ENCODE measurements at places on chromosomes 11 and 22.

GRCh38 chr22:23315341-23315917, 135.1 kb downstream of the BCR start:
- DNase-seq, result peak; percentile 25

DNA sequence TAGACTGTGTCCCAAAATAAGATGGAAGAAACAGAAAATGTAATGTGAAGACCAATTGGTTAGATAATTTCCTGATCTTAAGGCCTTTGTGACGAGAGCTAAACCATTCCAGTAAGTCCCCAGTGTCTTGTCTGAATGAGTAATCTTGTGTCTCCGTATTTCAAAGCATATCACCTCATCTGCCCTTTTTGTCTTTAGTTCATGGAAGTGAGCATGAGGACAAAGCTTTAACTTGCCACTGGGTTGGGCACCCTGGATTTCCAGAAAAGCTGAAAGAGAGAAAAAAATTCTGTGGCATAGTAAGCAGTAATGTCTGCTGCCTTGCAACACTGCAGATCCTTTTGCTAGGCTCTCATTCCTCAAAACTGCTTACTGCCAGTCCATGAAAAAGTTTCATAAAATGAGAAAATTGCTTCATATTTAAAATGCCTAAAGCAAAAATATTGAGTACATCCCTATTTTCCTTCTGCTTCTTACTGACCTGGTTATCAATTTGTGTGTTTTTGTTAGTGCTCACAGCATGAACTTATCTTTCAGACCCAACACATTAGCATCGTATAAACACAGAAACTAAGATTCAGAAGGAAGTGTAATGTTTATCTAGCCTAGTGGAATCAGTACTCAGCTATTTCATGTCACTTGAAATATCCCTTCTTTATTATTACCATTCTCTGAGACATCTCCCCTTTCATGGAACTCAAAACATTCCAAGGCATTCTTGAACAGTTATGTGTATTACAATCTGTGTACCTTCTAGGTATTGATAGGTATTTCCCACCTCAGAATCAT, 5.3 kb downstream of the CASP12 start:
- no peak for DNase-seq

GRCh38 chr11:71221821-71222220, 30.6 kb downstream of the SHANK2 start:
- no peak for DNase-seq

DNA sequence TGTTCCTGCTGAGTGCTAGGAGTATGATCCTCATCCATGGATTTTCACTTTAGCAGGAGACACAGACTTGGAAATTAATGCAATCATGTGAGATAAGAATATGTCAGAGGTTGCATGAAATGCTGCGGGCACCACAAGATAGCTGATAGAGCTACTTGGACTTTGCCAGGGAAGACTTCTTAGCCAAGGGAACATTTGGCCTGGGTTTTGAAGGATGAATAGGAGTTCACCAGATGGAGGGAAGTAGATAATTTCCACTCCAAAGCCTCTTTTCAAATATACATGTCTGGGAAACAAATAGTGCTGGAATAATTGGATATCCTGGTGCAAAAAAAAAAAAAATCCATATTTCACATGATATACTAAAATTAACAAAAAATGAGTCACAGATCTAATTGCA, 44.2 kb downstream of the MYO18B start:
- DNase-seq, result no peak

DNA sequence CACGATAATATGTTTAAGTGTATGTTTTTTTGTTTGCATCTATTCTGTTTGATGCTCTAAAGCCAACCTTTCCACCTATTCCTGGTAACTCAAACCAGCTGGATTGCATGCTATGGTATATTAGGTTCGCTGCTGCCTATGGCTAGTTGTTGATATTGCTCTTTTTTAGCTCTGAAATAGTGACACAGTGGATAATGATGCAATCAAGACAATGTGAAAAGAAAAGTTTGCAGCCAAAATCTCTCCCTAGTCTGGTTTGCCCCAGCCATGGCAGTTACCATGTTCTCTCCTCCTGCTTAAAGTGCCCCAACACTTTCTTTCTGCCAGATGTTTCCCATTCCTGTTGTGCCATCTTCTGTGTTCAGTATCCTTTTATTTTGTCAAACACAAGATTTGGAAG, 269.7 kb downstream of the DYNC2H1 start:
- no peak for DNase-seq

- DNase-seq, result no peak
Observed at GRCh38 chr22:37054600-37055365, 3.2 kb downstream of the KCTD17 start.

- DNase-seq, result no peak
Observed at GRCh38 chr11:132278801-132279574, 908.6 kb downstream of the NTM start.

GRCh38 chr11:102886999-102887398, 12.2 kb upstream of the MMP12 start:
- no peak for DNase-seq

DNA sequence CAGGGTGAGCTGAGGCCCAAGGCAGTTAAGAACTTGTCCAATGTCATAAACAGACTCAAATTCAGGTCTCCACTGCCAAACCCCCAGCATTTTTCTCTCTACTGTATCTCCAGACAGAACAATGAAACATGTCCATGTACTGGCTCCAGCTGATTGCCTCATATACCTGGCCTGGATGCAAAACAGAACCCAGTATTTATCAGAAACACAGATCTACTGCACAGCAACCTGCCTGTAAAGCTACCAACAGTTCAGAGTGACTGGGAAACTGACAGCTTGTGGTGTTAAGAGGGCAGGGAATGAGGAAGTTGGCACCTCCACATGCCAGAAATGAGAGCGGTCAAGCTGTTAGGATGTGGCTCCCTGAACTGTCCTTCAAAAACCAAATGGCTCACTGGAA, 41.6 kb downstream of the C11orf71 start:
- no peak for DNase-seq

- DNase-seq, result no peak
Observed at GRCh38 chr11:21761000-21761399, 431.9 kb upstream of the ANO5 start.

DNA sequence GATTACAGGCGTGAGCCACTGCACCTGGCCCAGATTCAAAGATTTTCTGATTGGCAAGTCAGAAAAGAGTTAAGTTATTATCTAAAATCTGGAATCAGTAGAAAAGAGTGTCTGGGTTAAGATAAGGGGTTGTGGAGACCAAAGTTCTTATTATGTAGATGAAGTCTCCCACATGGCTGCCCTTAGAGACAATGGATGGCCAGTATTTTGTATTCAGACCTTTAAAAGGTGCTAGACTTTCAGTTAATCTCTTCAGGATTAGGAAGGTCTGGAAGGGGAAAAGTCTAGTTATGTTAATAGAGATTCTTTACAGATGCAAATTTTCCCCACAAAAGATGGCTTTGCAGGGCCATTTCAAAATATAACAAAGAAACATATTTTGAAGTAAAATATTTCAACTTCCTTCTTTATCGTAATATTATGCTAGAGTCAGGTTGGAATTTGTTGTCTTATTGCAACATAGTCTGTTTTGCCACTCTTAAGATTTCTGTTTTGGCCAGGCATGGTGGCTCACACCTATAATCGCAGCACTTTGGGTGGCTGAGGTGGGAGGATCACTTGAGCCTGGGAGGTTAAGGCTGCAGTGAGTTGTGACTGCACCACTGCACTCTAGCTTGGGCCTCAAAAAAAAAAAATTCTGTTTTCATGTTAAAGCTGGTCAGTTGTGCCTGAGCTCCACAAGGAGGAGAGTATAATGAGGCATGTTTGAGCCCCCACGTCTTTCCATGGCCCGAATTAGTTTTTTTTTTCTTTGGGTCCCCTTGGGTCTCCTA, 14.0 kb downstream of the GRAMD1B start:
- no peak for DNase-seq

DNA sequence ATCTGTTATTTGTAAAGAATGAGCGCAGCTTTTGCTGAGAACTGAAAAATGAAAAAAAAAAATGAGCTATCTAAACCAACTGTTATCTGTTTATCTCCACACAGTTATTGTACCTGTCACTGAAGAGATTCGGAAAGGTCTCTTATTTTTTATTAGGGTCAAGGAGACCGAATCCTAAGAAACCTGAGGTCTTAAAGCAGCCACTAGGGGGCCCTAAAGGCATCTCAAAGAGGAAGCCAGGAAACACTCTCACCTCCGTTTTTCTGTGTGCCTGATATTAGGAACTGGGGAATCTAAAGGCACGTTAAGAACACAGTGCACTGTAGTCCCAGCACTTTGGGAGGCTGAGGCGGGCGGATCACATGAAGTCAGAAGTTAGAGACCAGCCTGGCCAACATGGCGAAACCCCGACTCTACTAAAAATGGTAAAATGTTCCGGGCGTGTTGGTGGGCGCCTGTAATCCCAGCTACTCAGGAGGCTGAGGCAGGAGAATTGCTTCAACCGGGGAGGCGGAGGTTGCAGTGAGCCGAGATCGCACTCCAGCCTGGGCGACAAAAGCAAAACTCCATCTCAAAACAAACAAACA, 3.5 kb upstream of the LARGE1 start:
- no peak for DNase-seq

GRCh38 chr22:49872347-49872746, 18.7 kb downstream of the ZBED4 start:
- DNase-seq, result no peak

- no peak for DNase-seq
Observed at GRCh38 chr22:47215851-47216250, 453.4 kb downstream of the TBC1D22A start.

GRCh38 chr22:40422558-40423309, 52.3 kb downstream of the SGSM3 start:
- DNase-seq, result no peak

- no peak for DNase-seq
Observed at GRCh38 chr11:29616611-29617010, 400.2 kb downstream of the KCNA4 start.

DNA sequence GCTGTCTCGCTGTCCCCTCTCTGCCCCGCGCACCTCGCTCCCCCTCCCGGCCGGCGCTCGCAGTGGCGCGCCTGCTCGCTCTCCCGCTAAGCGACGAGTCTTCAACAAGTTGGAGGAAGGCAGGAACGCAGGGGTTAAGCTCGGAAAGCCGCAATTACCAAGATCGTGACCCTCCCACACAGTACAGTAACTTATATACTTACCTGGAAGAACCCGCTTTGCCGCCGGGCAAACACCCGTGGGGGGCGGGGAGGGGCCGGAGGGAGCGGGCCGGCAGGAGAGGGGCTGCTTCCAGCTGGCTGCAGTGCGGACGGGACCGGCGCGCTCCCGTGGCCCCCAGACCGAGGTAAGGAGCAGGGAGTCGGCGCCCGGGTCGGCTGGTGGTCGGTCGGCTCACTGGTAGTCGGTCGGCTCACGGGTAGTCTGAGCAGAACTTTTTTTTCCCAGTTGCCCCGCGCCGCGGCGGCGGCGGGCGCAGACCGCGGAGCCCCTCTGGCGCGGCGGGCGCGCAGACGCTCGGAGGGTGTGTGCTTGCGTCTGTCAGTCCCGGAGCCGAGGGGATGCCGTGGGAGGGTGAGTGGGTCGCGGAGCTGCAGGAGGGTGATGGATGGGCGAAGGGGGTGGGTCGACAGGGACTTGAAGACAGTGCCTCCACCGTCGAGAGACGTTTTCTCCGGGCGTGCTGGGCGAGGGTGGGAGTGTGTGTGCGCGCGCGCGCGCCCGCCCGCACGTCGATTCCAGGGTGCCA, 101.2 kb upstream of the HSD17B12 start:
- no peak for DNase-seq

GRCh38 chr11:8512547-8512946, 81.5 kb downstream of the STK33 start:
- DNase-seq, result no peak

GRCh38 chr22:45629469-45630089, 42.1 kb upstream of the ATXN10 start:
- DNase-seq, result no peak

DNA sequence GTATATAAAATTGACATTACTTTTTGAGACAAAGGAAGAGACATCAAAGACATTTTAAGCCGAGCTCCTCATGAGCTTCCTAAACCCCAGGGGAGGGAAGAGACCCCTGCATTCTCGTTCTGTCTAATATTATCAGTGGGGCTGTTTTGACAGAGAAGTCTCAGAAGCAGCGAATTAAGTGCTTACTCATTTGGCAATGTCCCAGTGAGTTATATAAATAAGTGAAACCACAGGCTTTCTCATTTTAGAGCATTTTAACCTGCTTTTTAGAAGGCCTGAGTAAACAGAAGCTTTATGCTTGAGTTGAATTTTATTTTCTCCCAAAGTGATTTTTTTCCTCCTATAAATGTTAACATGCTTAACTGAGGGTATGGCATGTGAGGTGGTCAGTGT, 23.2 kb upstream of the C1QTNF4 start:
- no peak for DNase-seq

DNA sequence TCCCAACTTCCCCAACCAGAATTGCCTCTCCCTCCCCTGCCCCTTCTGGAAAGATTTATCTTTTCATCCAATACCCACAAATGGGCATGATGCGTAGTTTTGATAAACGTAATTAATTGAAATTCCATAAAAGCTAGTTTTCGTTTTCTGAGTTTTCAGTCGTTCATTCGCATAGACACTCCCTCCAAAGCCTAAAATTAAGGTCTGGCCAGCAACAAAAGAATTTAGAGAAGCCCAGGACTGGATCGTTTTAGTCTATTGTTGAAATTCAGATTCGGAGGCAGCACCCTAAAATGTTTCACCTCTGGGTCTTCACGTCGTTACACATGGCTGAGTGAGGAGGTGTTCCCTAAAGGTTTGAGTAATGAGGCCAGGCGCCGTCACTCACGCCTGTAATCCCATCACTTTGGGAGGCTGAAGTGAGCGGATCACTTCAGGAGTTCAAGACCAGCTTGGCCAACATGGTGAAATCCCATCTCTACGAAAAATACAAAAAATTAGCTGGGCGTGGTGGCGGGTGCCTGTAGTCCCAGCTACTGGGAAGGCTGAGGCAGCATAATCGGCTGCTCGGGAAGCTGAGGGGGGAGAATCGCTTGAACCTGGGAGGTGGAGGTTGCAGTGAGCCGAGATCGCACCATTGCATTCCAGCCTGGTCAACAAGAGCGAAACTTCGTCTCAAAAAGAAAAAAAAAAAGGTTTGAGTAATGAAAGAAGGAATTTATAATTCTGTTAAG, 589 bp upstream of the NDUFC2 start:
- no peak for DNase-seq

GRCh38 chr11:117170210-117170609, 8.3 kb upstream of the SIDT2 start:
- DNase-seq, result no peak

- no peak for DNase-seq
Observed at GRCh38 chr22:37300551-37301017, 18.3 kb downstream of the CYTH4 start.

DNA sequence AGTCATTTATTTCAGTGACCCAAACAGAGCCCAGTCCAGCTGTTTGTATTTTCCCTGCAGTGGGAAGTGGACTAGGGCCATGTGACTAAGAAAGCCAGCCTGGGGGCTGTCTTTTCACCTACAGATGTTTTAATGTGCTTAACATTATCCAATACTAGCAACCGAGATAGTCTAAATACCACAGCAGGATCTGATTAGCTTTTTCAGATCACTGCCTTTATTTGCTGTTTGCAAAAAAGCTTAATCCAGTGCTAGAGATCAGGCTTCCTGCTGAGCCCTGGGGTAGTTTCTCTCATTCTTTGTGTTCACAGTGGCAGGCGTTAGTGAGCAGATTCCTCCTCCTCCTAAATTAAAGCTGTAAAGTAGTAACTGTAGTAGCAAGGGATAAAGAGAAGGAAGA, 35.0 kb downstream of the ZC3H12C start:
- DNase-seq, result no peak

GRCh38 chr11:88644724-88645123, 307.2 kb upstream of the CTSC start:
- DNase-seq, result no peak

- no peak for DNase-seq
Observed at GRCh38 chr11:27234961-27235360, 128.1 kb downstream of the CCDC34 start.

- no peak for DNase-seq
Observed at GRCh38 chr11:125382314-125382791, 113.7 kb downstream of the FEZ1 start.
